ENCODE measurements at places on chromosomes 16 and 17. TPM values are rescaled to one million over a fixed set of nuclear protein-coding genes. Genes with fewer than 3 reads are reported as not detected.

TPSG1 gene
- total RNA-seq, result not detected

DNA sequence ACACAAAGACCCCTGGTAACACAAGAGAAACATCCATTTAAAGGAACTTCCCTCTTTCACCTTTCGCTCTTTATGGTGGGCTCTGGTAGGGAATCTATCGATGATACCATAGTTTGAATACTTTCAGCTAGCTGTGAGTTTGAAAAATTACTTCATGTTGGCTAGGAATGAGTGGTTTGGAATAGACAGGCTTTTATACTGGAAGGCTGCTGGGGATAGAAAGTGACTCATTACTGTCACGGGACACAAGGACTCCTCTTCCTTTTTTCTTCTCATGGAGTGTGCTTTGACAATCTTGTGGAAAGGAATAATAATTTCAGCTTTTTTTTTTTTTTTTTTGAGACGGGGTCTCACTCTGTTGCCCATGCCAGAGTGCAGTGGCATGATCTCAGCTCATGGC lies 76.9 kb downstream of the CYB561 start:
- DNase-seq, result peak; percentile 71

CRISPLD2 gene
- 2.6 TPM for total RNA-seq

CDH11 gene
- 57.7 TPM for total RNA-seq

DNA sequence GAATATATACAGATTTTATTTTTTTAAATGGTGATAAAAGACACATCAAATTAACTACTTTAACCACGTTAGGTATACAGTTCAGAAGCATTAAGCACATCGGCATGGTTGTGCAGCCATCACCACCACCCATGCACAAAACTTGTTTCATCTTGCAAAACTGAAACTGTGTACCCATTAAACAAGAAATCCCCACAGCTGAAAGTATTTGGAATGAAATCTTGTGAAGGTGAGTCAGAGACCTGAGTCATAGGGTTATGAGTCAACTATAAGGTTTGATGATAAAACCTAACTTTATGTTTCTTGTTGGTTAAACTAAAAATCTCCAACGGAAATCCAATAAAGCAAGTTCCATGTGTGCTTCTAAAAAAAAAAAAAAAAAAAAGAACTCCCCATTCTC lies 561.6 kb upstream of the PSMD7 start:
- peak; percentile 32 for DNase-seq

DNA sequence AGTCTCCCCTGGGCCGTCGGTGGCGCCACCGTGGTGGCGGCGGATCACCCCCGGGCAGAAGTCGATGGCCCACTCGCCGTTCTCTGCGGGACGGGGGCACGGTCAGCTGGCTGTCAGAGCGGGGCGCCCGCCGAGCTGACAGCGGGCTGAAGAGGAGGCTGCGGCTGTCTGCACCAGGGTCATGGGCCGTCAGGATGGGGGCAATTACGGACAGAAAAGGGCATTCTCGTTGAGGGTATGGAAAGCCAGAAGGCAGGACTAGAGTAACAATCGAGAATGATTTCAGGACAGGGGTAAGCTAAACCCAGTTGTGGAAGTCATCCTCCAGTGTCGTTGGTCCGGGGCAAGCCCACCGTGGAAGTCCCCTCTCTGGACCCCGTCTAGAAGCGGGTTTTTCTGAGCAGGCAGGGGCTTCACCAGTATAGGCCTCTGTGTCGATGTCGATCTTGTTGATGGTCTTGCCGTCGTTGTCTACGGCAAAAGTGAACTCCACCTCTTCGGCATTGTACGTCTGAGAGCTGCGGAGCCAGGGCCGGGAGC lies 1.7 kb downstream of the CHRNE start:
- DNase-seq, result no peak

DNA sequence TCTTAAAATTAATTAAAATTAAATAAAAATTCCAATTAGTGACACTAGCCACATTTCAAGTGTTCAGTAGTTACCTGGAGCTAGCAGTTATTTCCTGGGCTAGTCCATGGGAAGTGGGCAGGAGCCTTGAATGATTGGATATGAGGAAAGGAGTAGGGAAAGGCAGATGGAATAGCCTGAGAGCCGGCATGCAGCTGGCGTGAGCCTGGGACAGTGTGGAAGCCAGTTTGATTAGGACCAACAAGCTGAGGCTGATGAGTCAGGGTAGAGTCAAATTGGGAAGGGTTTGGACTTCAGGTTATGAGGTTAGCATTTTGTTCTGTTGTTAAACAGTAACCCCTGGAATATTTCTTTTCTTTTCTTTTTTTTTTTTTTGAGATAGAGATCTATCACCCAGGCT lies 15.3 kb upstream of the GNA13 start:
- peak; percentile 71 for DNase-seq

MT2A gene
- total RNA-seq, result 1,404 TPM

DNA sequence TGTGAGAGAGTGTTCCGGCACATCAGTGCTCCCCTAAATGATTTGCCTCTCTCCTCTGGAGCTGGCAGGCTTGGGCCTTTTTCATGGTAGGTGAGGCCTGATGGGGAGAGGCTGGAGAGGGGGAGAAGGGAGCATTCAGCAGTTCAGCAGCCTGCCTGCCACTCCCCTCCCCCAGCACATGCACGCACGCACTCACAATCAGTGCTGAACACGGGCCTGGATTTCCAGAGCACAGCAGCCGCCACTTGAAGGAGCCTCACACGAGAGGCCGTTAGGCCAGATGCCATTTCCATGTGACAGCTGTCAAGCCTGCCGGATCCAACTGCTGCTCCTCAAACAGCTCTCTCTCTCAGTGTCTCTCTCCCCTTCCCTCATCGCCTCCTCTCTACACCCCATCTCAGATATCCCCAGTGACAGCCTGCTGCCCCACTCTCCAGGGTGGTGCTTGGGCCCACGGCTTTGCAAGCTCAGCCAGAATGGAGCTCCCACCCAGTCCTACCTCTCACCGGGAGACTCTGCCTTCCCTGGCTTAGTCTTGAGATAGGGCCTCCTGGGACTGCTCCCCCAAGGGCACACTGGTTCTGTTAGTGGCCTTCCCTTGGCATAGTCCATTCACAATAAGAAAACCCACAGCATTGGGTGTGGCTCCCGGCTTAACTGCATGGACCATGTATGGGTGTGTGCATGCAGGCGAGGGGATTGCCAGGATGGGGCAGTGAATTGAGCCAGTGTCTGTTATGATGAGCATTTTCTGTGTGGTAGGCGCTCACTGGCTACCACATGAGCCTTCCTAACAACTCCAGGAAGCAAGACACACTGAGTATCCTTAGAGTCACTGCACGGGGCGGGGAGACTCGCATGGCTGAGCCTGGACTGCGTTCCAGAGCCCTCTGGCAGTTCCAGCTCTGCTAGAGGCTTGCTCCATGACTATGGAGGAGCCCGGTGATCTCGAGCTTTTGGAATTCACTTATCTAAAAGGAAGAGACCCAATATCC lies 226.2 kb downstream of the CCDC182 start:
- DNase-seq, result peak; percentile 59

DNA sequence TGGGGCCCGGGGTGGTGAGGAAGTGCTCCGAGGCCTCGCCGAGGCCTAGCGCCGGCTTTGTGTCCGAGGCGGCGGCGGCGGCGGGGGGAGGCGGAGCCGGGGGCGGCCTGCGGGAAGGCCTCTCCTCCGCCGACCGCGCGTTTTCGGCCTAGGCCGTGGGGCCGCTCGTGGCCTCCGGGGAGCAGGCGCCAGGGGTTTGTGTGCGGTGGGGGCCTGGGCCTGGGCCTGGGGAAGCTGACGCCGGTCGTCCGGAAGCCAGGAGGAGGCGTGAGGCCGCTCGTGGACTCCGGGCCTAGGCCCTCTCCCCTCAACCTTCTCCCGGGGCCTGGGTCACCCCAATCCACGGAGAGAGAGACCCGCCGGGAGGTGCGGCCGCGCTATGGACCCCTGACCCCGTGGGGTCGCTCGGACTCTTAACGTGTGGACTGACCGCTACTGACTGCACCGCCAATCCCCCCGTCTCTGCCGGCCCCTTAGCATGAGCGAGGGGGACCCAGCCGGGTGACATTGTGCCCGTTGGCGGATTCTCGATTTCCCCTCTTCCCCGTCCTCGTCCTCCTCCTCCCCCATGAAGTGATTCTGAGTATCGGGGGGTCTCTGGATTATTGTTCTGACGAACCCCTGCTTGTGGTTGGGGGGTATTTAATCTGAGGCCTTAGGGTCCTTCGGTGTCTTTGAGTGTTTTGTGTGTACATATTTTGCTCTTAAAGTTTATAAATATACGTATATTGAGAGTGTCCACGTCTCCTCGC lies 660 bp downstream of the RBBP6 start:
- no peak for DNase-seq

DNA sequence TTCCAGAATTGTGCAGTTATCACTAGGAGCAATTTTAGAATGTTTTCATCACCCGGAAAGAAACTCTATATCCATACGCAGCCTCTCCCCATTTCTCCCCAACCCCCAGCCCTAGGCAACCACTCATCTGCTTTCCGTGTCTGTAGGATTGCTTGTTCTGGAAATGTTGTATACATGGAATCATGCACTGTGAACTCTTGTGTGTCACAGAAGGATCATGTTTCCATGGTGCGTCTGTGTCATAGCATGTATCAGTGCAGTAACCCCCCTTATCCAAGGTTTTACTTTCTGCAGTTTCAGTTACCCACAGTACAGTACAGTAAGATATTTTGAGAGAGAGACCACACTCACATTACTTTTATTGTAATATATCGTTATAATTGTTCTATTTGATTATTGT lies 299.4 kb downstream of the CPPED1 start:
- no peak for DNase-seq

DNA sequence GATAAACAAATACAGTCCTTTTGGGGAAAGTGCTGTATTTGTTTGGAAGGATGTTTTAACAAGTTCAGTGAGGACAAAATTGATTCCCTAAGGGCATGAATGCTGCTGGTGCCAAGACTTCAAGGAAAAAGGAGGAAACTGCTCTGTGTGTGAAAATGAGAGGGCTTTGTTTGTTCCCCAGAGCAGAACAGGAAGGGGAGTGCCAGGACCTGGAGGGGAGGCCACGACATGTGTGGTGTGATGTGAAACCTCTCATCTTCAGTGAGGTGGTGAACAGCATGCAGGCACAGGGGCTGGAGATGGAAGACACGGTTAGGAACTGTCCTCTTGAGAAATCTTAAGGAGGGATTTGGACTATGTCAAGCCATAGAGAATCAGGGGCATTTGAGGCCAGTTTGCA lies 46.6 kb upstream of the GRIN2A start:
- DNase-seq, result no peak

DNA sequence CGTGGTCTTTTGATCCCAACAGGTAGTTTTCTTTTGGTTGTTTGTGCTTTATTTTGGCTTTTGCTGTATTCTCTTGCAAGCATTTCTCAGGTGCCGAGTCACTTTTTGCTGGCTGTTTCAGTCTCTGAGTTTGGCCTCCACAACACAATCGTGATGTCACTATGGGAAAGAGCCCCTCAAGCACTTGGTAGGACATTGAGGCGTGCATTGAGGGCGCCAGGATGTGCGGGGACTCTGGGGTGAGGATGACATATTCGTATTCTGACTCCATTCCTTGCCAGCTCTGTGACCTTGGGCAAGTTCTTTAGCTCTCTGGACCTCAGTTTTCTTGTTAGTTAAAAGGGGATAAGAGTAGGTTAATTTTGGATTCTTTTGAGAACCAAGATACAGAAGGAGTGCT lies 13.0 kb downstream of the KSR1 start:
- DNase-seq, result no peak

GRCh38 chr16:55955845-55956244 lies 80.7 kb upstream of the CES5A start:
- DNase-seq, result no peak

DNA sequence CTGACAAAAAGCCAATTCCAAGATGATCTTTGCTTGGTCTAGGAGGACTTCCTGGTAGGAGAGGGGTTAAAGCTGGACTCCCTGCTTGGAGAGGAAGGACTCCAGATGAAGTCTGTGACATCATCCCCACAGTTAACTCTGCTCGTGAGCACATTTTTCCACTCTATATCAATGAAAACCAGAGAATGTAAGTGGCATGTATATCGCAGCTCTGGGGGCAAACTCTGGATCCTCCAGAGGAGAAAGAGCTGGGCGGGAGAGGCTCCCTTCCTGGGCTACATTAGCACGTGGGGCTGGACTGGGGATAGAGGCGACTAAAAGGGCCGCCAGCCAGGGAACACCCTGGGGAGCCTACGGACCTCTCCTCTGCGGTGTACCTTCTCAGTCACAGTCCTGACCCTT lies 34.1 kb downstream of the HIC1 start:
- DNase-seq, result no peak

ABI3 gene
- 0.19 TPM for total RNA-seq

CAPNS2 gene
- not detected for total RNA-seq

DNA sequence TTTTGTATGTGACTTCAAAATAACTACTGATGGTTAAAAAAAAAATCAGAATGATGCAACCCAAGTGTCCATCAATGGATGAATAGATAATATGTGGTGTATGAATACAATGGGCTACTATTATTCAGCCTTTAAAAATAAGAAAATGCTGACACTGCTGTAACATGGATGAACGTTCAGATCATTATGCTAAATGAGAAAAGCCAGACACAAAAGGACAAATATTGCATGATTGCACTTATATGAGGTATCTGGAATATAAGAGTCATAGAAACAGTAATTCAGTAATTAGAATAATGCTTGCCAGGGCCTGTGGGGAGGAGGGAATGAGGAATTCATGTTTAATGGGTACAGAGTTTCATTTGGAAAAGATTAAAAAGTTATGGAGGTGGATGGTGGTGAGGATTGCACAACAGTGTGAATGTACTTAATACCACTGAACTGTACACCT lies 25.4 kb downstream of the TENT4B start:
- no peak for DNase-seq

CARHSP1 gene
- 220 TPM for total RNA-seq

LGALS9B gene
- not detected for total RNA-seq

CDRT15 gene
- total RNA-seq, result not detected

FZD2 gene
- 21.2 TPM for total RNA-seq

- DNase-seq, result no peak
These were observed 10.3 kb downstream of the CASKIN2 start for GRCh38 chr17:75505152-75505409.

GRCh38 chr17:19614900-19615299 lies 33.7 kb upstream of the ALDH3A2 start:
- DNase-seq, result no peak

KCNJ12 gene
- 0.98 TPM for total RNA-seq

DNA sequence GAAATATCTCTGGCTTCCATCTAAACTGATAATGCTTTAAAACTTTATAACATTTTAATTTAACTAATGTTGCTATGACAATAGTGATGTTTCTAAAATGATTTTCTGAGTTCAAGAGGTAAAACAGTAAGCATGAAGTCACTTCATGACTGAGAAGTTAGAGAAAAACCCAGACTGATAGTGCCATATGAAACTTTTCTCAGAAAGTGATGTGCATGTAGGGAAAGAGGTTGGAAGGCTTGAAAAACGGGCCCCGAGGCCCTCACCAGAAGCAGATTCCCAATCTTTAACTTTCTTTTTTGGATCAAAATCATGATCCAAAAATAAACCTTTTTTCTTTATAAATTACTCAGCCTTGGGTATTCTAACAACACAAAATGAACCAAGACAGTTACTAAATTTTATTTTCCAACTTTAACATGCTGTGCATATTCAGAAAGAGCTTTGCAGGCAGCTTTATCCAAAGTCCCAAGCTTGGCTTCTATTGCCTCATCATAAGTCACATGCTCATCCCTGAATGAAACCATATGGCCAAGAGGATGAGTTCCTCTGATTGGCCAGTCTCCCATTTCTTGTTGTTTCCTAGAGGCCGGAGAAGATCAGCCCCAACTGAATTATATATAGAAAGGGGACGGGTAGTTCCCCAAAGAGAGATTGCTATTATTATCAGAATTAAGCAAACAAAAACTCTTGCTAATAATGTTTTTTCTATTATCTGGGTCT lies 357.6 kb upstream of the SALL1 start:
- DNase-seq, result no peak

GRCh38 chr17:76775021-76775600 lies 37.2 kb downstream of the MFSD11 start:
- no peak for DNase-seq

Data from LHCN-M2 (cell line).